ENCODE measurements at places on chromosomes 7 and 10.

- no peak for DNase-seq
These were observed 348.7 kb upstream of the SEMA3C start for GRCh38 chr7:81267508-81267907.

DNA sequence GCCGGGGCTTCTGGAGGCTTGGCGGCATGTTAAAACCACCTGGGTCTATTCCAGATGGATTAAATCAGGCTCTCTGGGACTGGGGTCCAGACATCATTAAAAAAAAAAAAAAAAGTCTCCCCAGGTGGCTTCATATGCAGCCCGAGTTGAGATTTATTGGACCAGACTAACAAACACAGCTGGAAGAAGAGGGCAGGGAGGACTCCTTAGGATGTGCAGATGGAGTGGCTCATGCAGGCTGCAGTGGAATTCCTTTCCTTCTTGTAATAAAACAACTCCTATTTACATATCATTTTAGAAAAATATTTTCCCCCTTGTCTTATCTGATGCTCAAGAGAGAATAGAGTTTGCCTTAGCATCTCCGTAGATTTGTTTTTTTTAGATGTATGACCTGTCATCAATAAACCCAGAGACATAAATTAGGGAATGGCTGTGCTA, 238.1 kb downstream of the CAMK1D start:
- peak; percentile 17 for DNase-seq

GRCh38 chr10:69662173-69662877, 32.3 kb downstream of the FAM241B start:
- no peak for DNase-seq

DNA sequence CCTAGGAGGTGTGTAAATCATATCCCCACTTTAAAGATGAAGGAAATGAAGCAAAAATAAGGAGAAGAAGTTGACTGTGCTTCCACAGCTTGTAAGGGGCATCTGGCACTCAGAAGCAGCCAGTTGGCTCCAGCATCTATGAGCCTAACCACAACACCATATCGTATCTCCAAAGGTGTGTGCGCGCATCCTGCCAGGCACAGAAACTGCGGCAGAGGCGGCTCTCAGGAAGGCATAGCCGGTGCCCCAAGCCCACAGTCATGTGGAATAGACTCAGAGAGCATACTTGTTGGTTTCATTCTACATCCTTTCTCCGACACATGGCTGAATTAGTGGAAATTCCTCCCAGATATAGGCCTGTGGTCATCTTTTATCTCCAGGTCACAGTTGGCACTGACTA, 423.9 kb downstream of the CALN1 start:
- no peak for DNase-seq

GRCh38 chr7:78578686-78579085, 780.1 kb downstream of the PHTF2 start:
- DNase-seq, result no peak

DNA sequence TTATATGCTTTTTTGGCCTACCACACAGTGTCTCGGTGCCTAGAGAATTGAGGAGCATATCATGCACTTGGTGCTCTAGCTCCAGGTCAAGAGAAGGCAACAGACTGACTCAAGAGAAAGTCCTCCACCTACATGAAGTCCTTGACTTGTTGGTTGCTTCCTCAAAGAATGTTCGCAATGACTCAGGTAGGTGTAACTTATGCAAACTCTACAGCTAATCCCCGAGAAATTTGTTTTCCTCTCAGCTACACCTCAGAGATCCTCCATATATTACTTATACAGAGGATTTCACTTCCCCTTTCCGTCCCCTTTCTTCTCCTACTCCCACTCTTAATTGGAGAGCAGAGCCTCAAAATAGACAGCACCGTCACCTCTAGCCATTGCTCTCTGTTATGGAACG, 1013.1 kb downstream of the KCNMA1 start:
- no peak for DNase-seq

DNA sequence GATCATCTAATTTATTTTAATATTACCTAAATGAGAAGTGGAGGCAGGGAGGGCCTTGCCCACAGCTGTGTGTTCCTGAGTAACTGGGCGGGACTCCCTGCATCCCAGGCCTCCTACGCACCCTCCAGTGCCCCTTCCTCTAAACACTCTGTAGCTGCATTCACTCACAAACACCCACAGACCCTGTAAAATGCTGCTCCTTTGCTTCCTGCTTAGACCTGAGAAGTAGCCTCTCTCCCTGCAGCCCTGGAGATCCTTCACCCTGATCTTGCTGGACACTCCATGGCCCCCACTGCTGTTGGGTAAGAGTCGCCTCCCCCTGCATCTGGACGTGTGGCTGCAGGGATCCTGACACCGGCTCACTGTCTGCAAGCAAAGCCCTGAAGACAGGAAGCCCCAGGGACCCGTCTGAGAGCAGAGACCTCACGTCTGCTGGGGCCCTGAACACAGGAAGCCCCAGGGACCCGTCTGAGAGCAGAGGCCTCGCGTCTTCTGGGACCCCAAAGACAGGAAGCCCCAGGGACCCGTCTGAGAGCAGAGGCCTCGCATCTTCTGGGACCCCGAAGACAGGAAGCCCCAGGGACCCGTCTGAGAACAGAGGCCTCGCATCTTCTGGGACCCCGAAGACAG, 589.8 kb downstream of the DNAJB6 start:
- DNase-seq, result no peak

DNA sequence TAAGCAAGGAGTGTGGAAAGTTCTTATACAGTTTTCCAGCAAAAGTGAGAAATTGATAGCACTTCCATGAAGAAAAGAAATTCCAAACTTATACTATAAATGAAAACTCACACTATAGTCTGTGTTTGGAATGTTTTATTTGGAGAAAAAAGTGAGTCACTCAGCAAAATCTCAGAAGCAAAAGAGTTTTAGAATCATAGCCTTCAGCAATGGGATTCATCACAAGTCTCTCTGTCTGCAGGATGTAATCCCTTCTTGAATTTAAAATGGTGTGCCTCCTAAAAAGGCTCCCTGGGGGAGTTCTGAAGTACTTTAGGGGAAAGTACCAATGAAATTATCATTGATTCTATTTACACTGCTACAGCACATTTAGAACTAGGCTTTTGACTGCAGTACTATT, 756.4 kb downstream of the XPNPEP1 start:
- DNase-seq, result no peak

- DNase-seq, result no peak
These were observed 384.5 kb downstream of the PLXDC2 start for GRCh38 chr10:20200758-20201157.

GRCh38 chr7:41237956-41238355, 464.9 kb downstream of the INHBA start:
- DNase-seq, result no peak

GRCh38 chr7:72042855-72043254, 369.3 kb downstream of the CALN1 start:
- peak; percentile 56 for DNase-seq

DNA sequence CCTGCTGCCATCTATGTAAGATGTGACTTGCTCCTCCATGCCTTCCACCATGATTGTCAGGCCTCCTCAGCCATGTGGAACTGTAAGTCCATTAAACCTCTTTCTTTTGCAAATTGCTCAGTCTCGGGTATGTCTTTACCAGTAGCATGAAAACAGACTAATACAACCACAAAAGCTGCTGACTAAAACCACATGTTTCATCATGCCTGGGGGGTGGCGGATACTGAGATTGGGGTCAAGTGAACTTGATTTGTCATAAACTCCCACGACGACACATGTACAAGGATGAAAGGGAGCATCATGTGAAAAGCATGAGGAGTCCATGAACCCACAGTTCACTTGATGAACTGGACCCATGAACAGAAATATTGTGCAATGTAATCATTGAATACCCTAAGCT, 134.9 kb upstream of the ANK3 start:
- DNase-seq, result peak; percentile 75

DNA sequence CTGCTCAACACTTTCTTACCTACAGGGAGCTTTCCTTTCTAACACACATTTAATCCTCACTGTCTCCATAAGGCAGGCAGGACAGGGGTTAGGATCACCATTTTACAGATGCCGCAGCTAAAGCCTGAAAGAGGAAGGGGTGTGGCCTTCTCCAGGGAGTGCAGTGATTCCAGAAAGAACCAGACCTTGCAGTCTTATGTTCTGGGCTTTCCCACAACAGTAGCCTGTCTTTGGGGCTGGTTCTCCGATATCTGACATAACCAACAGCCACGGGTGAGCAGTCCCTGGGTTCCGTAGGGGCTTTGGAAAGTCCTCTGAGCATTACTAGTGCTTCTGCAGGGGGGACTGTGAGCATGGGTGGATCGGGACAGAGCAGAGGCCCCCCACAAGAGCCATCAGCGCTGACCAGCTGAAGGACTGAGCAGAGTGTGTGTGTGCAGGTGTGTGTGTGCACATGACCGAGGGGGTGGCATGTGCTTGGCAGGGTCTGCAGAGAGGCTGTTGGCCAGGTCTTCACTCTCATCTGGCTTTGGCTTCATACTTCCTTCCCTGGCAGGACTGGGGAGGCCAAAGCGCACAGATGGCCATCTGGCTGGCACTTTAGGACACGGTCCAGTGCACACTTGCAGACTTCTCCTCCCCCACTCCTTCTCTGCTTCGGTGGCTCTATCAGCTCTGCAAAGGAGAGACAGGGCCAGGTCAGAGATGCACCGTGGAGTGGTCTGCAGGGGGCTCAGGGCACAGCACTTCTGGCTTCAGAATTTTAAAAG, 400.3 kb downstream of the RPS24 start:
- no peak for DNase-seq

- peak; percentile 37 for DNase-seq
These were observed 222.8 kb downstream of the TNS3 start for GRCh38 chr7:47358944-47359588.

DNA sequence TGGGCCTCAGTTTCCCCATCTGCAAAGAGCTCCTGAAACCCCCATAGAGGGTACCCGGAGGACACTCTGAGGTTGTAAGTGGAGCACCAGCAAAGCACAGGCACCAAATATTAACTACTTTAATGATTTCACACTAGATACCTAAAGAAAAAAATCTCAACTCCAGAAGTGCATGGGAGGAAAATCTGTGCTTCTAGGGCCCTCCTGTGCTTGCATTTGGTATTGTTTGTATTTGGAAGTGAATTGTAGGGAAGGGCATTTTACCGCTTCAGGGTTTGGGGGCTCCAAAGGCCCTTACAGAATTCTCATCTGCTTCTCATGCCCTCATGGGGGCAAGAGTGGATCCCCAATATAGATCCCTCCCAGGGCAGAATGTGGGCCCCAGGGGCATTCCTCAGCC, 22.4 kb upstream of the DRGX start:
- DNase-seq, result peak; percentile 4

- DNase-seq, result peak; percentile 27
These were observed 327.5 kb upstream of the PLXDC2 start for GRCh38 chr10:19488592-19489280.

GRCh38 chr10:45053569-45054100, 52.9 kb downstream of the ZNF22 start:
- no peak for DNase-seq

- DNase-seq, result no peak
These were observed 32.9 kb upstream of the ZC3HAV1L start for GRCh38 chr7:139068544-139069399.

DNA sequence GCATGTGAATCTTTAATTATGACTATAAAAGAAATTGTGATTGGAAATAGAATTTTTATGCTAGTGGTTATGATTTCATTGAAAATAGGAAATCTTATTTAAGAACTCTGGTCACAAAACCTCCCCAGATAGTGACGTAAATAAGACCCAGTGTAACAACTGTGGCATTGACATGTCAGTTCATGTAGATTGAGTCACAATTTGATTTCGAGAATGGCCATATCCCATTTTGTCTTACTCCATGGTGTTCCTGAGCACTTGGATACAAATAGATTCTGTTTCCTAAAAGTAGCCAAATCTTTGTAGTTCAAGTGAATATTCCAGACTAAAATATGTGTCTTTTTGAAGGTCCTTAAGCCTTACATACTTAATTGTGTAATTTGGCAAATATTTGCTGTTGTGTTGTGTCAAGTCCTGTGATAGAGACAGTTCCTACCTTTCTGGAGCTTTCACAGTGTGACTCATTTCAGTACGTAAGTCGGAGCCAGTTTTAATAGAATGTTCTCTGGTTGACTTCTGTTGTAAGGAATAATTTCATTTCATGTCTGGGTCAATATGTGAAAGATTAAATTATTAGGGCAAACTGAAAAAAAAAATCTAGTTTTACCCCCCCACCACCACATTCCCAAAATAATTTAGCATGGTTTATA, 37.1 kb upstream of the TOMM7 start:
- no peak for DNase-seq

GRCh38 chr7:121341933-121342332, 13.1 kb downstream of the WNT16 start:
- DNase-seq, result peak; percentile 35

DNA sequence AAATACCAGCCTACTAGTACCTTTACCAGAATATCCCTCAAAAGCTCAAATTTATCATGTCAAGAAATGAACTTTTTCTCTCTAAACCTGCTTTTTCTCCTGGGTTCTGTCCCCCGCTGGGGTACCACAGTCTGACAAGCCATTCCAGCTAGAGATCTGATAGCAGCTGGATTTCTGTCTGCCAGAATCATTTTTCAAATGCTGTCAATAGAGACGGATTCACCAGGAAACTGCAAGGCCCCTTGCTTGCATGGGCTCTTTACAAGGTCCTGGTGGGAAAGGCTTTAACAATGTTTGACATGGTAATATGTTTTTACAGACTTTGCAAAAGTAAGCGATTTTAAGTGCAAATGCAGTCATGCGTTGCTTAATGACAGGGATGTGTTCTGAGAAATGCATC, 4.9 kb upstream of the ANXA11 start:
- no peak for DNase-seq

DNA sequence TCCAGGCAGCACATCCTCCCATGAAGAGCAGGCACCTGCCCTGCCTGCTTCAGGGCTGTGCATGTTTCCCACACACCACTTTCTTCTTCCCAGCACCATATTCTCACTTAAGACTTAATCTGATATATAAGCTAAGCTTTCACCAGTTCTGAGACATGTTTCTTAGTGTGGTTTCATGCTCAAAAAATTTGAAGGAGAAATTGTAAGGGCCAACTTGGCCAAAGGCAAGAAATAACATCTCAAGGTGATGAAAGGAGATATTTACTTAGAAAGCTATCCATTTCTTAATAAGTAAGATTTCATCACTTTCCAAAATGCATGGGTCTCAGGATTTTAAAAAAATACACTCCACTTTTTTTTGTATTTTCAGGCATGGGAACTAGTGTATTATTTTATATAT, 468.1 kb upstream of the AKR1E2 start:
- peak; percentile 64 for DNase-seq

- DNase-seq, result peak; percentile 89
These were observed 70.2 kb upstream of the ITGA8 start for GRCh38 chr10:15789793-15790525.

GRCh38 chr7:115678086-115678982, 352.2 kb downstream of the TFEC start:
- DNase-seq, result peak; percentile 93

DNA sequence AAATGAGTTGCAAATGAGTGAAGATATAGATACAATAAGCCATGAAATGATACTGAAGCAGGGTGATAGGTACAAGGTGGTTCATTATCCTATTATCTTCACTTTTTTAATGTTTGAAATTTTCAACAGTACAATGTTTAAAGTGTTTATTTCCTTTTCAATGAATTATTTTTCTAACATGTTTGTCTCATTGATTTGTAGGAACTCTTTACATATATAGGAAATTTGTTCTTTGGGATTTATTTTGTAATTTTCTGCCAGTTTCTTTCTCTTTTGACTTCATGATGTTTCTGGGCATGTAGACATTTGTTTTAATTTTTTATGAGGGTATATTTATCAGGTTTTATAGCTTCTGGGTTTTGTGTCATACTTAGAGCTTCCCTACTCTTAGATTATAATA, 108.9 kb downstream of the EXOC4 start:
- no peak for DNase-seq

Data from fibroblast of skin of scalp (primary cell).